Mammary epithelial cell (primary cell): ENCODE measurements at places on chromosomes 6 and 20.

DNA sequence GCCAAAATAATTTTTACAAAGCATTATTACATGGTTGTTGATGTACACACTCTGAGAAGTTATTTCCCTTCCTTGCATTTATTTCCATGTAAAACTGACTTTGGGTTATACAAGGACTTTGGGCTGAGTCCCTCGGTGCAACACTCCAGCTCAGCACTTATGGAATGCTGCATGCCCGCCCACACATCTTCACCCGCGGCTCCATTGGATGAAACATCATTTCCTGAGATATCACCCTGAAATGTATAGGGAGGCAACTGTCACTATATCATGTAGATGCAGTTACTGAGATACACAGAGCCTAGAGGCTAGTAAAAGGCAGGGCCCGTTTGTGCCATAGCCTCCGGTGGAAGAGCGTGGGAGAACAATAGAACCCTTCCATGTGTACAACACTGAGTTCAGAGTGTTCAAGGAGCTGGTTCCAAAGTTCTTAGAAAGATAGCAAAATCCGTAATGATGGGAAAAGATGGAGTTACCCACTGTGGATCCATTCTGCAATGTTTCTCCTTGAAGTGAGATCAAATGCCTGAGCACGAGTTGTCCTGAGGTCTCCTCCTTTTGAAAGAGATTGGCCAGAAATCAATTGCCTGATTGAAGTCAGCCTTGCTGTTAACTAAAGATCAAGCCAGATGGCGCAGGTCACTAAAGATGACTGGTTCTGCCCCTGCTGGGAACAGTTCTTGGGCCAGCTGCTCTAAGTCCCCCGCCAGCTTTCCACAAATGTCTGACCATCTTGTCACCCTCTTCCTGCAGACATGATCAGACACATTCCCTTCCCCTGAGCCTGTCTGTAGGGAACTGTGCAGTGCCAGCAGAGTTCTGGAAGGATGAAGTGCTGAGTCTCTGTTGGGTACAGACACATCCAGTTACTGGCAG, 100.9 kb upstream of the IYD start:
- DNase-seq: peak; percentile 91

- no peak for DNase-seq
These were observed 16.3 kb downstream of the ZNF133 start for GRCh38 chr20:18304618-18305017.

GRCh38 chr6:12585497-12585958, 131.0 kb upstream of the PHACTR1 start:
- no peak for DNase-seq

DNA sequence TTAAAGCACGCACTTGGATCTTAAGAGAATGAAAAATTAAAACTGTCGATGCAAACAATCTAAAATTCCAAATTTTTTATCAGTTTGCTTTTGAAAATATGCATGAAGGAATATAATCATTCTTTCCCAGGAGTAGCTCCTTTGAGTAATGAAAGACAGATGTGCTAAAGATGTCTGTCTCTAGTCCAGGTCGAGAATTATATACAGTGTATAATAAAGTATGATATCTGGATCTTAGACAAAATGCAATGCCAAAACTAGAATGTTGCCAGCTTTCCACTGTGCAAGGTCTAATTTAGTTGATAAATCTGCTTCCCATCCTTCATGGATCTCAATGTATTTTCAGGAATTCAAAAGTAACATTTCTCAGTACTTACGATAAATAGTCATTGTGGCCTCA, 65.1 kb upstream of the ADGRG6 start:
- no peak for DNase-seq
